Activated T-cell treated with anti-CD3 and anti-CD28 coated beads for 48 hours (primary cell): ENCODE measurements at places on chromosomes 11 and 22.

DNA sequence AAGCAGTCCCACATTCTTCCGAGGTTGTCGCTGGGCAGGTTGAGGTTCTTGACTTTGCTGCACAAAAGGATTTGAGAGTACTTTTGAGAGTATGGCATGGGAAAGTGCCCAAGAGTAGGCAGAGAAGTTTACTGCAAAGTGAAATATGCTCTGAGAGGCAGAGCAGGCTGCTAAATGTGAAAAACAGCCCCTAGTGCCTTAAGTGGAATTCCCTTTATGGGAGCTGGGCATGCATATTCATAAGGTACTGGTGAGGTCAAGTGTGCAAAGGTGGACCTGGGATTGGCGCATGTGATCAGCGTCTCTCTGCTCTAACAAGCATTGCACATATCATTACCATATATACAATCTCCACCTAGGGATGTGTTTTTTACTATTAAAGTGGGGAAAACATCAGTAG is 12.0 kb upstream of the APOL4 start:
- no peak for DNase-seq

- no peak for DNase-seq
Measured at GRCh38 chr11:126891556-126892217, 108.9 kb downstream of the KIRREL3 start.

GRCh38 chr11:115498354-115498753 is 5.9 kb downstream of the CADM1 start:
- no peak for DNase-seq

GRCh38 chr11:131668500-131669400 is 298.3 kb downstream of the NTM start:
- DNase-seq = peak; percentile 36

- no peak for DNase-seq
Measured at GRCh38 chr22:25919452-25919851, 177.5 kb downstream of the MYO18B start.

- DNase-seq = no peak
Measured at GRCh38 chr11:110827276-110827675, 115.0 kb upstream of the ARHGAP20 start.

DNA sequence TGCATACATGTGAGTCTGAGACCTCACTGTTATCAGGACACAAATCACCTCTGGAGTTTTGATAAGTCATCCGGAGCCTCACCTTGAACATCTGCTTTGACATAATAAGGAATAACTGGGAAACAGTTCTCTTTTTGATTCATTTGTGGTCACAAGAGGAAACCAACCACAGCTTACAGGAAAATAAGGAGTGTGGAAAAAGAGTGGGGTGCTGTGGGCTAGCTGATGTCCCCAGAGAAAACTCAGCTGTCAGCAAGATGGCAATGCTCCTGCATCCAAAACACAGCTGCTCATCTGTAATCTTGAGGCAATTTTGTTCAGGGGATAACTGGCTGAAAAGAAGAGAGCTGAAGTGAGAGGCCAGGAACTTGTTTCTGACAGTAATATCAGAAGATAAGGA is 416.4 kb upstream of the SYN3 start:
- DNase-seq = no peak

GRCh38 chr11:43937434-43938411 is 4.7 kb upstream of the C11orf96 start:
- DNase-seq = no peak
